Astrocyte (in vitro differentiated cells and primary cell): ENCODE measurements at places on chromosomes 7 and 10.

GRCh38 chr7:2477447-2478398 is 1.5 kb upstream of the GRIFIN start:
- DNase-seq: peak; percentile 18
- H3K36me3 ChIP-seq: no peaks in the 10 kb centered on the region
- no peak overlapping the region for H3K4me3 ChIP-seq
- H3K27me3 ChIP-seq: no peaks in the 10 kb centered on the region
- no peak overlapping the region for H3K27ac ChIP-seq

- no peaks in the 10 kb centered on the region for H3K36me3 ChIP-seq
- no peak overlapping the region for H3K27ac ChIP-seq
- DNase-seq: no peak
Measured at GRCh38 chr10:12377658-12378290, 28.4 kb downstream of the CAMK1D start.

GRCh38 chr10:84907461-84908009 is 579.1 kb downstream of the CCSER2 start:
- no peak overlapping the region for H3K4me3 ChIP-seq
- DNase-seq: no peak
- no peak overlapping the region for H3K27ac ChIP-seq
- no peaks in the 10 kb centered on the region for H3K27me3 ChIP-seq

- peak; percentile 18 for DNase-seq
- H3K27me3 ChIP-seq: peaks cover 21% of the 10 kb centered on the region
- no peaks in the 10 kb centered on the region for H3K36me3 ChIP-seq
- H3K4me1 ChIP-seq: peaks cover 3% of the 10 kb centered on the region
- H3K27ac ChIP-seq: no peak overlapping the region
Measured at GRCh38 chr10:30392564-30392990, 41.4 kb upstream of the MAP3K8 start.

DNA sequence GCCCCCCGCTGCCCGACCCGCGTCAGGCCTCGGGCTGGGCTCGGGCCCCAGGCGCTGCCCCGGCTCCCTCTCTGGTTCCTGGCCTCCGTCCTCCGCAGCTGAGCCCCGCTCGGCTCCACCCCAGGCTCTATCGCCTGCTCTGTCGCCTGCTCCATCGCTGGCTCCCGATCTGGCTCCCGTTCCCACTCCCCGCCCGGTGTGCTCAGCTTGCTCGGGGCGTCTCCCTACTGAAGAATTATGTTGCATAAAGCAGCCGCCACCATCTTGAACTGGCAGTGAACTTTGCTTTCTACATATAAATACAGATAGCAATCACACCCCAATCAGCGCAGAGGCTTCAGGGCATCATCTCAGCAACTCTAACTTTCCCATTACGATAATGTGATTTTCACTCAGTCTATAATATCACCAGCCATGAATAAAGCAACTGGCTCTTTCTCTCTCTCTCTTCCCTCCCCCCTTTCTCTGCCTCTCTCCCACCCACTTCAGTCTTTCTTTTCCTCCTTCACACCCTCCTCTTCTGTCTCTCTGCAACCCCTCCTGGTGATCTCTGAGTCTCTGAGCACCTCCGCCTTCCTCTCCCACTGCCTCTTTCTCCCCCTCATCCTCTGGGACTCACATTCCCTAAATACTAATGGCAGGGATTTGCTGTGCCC is 43.3 kb upstream of the BTRC start:
- no peaks in the 10 kb centered on the region for H3K4me1 ChIP-seq
- H3K36me3 ChIP-seq: no peaks in the 10 kb centered on the region
- H3K4me3 ChIP-seq: no peak overlapping the region
